Endodermal cell (in vitro differentiated cells): ENCODE measurements at places on chromosomes 5 and 9.

DNA sequence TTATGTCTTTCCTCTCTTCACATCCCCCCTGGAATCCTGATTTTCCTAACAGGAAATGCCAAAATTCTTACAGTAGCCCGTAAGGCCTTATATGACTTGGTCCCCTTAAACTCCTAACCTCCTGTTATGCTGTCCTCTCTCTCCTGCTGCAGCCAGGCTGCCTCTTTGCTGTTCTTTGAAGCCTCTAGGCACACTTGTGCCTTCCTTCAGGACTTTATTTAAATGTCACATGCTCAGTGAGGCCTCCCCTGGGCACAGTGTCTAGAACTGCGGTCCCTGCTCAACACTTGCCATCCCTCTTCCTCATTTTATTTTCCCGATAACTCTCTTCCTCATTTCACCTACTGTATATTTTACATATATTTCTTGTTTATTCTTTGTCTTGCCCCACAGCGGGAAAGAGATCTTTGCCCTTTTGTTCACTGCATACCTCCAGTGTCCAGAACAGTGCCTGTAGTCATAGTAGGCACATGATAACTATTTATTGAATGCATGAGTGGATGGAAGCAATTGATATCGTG, 5.5 kb upstream of the SHB start:
- peak; percentile 31 for DNase-seq

DNA sequence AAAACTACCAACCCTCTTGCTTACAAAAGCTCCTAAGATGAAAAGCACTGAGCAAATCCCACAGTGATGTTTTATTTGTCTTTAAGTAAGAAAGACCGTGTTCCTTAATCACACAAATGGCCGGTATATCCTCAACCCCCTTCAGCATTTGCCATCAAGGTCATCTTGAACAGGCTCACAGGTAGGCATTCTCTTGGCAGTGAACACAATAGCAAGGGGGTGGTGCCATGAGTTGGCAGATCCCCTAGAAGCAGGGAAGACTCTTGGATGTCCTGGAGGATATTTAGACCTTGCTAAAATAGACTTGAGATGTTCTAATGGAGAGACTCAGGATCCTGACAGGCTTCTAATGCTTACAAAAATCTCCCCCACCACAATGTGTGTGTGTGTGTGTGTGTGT, 323.0 kb downstream of the SPOCK1 start:
- no peak for DNase-seq

- no peak for DNase-seq
Measured at GRCh38 chr5:89613222-89613956, 730.4 kb upstream of the MEF2C start.

DNA sequence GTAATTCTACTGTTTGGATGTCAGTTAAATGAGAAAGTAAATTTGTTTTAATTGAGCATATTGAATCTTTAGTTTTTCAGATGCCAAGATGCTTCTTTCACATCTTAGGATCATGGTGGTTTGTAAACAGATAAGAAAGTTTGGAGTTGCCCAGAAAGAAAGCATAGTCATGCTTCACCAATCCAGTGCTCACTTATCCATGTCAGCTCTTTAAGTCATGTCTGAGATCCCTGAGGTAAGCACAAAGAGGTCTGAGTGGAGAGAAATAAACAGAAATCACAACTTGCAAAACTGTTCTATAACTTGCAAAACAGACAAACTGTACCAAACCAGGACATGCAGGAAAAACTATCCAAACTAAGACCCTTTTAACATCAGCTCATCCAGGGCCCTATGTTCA, 87.7 kb downstream of the OSTF1 start:
- no peak for DNase-seq

DNA sequence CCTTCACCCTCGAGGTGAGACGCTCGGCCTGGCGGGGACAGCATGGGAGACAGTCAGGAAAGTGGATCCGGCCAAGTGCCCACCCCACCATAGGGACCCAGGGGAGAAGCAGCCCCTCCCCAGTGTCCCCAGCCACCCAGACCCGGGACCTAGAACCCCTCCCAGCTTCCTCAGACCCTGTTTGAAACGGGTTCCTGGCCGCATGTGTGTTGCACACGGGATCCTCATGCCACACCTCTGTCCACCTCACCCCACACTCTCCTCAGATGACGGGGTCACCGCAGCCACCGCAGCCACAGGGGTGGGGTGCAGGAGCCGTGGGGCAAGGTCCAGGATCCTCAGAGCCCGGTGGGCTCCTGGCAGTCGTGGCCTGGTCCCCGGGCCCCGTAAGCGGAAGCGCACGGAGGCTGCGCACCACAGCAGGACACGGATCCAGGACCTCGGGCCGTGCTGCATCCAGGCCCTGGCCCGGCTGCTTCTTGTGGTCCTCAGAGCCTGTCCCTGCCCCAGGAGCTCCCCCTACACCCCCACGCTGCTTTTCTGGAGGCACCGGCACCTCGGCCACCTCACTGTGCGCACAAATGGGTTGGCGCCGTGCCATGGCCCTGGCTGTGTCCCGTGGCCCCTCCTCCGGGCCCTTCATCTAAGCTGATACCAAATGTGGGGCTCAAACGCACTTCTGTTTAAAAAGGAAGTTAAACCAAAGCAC, 15.3 kb downstream of the TERT start:
- DNase-seq, result no peak

DNA sequence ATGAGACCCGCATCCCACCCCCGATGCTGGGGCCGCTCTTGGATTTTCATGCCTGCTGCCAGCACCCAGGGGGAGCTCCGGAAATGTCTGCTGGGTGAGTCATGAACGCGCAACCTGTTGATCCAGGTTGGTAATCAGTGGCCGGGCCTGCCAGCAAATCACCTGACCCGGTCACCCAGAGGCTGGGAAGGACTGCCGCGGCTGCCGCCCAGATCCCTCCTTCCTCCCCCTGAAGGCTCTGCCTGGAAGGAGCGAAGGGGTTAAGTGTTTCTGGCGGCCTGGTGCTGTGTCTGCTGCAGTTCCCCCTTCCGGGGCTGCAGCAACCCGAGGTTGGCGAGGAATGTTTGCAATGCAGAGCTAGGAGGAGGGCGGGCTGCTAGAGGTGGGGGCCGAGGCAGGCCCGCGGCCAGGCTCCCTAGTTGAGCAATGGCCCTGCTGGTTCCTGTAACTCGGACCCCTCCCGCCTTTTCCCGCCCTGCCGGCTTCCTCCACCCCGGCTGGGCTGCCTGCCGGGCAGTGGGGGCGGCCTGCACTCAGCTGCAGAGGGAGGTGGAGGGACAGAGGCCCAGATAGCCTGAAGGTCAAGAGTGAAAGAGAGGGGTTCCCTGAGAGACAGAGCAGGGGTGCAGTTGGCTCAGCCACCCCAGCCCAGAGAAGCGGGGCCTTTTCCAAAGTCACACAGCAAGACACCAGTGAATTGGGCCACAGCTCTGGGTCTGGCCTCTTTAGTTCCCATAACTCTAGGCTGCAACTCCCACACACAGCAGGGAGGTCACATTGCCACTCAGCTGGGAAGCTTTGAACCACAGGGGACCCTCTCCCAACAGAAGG, 156.3 kb upstream of the IER5L start:
- DNase-seq, result peak; percentile 98

DNA sequence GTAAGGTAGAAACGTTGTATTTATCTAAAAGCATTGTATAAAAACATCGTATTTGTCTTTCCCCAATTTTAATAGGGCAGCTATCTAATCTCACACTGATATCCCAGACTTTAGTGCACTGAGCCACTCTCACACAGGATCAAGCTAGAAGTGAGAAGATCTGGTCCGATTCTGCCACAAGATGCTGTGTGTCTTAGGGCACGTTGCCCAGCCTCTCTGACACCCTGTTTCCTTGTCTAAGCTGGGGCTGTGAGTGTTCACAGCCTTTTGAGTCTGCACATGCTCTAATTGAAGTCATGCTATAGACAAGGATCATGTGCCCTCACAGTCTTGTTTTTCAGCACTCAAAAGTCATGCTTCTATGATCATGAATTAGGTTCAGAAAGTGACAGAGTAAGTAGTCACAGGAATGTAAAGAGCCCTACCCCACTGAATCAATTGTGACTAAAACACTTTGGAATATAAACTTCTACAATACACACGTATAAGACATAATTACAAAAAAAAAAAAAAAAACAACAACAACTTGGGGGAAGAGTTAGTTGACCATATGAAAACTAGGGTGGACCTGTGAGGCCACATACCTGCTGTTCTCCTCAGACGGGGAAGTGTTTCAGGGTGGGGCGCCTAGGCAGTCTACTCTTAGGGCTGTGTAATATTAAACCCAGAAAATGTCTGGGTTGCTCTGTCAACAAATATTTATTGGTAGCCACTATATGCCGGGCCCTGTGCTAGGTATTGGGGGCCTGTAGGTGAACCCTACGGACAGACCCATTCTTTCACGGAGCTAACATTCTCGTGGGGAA, 893 bp upstream of the ABLIM3 start:
- DNase-seq, result no peak

DNA sequence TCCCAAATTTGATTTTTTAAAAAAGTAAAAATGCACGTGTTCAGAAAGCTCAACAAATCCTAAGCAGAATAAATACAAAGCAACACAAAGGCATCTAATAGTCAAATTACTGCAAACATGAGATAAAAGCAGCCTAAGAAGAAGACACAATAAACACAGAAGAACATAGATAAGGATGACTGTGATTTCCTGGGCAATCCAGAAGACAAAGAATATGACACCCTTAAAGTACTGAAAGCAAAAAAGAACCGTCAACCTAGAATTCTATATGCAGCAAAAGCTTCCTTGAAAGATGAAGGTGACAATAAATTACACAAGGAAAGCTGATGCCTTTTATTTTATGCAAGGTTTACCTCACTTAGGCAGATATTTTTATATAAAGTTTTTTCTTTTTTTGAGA, 58.2 kb downstream of the NACC2 start:
- DNase-seq, result no peak

DNA sequence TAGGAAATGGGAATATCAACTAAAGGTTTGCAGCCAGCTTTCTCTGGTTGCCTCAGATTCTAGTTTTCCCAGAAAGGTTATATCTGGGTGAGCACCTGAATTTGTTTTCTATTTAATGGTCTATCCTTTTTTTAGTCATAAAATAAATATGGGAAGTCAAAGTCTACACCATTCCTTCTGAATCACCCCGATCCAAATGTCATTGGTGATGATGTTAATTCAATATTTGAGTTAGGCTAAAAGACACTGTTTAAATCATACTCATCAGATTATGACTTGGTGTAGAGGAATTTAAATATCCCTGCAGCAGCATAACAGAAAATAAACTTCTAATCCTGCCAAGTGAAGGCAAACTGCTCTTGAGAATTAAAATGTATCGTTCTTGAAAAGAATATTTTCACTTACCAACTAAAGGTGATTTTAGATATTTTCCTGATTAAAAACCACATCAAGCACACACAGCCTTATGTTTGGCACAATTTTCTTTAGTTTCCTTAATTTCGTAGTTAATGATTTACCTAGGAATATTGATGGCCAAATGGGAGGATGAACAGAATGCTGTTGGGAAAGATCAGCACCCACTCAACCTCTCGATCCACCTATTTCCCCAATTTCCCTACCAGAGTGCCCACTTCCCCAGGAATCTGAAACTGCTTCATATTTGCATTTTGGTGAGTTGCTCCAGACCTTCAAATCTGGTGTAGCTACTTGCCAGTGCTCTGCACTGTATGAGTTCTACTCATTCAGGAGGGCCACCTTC, 103.1 kb upstream of the TSLP start:
- no peak for DNase-seq

- no peak for DNase-seq
Measured at GRCh38 chr5:135635451-135635850, 56.7 kb upstream of the CXCL14 start.

- DNase-seq, result no peak
Measured at GRCh38 chr9:92059661-92060060, 55.6 kb downstream of the SPTLC1 start.

- DNase-seq, result no peak
Measured at GRCh38 chr9:8424786-8425410, 625.3 kb upstream of the DMAC1 start.

GRCh38 chr5:378976-379742, 57.6 kb downstream of the AHRR start:
- DNase-seq, result peak; percentile 27

GRCh38 chr9:95226921-95227320, 90.6 kb downstream of the FANCC start:
- DNase-seq, result no peak

GRCh38 chr5:176955895-176956294, 50.7 kb downstream of the UIMC1 start:
- no peak for DNase-seq

DNA sequence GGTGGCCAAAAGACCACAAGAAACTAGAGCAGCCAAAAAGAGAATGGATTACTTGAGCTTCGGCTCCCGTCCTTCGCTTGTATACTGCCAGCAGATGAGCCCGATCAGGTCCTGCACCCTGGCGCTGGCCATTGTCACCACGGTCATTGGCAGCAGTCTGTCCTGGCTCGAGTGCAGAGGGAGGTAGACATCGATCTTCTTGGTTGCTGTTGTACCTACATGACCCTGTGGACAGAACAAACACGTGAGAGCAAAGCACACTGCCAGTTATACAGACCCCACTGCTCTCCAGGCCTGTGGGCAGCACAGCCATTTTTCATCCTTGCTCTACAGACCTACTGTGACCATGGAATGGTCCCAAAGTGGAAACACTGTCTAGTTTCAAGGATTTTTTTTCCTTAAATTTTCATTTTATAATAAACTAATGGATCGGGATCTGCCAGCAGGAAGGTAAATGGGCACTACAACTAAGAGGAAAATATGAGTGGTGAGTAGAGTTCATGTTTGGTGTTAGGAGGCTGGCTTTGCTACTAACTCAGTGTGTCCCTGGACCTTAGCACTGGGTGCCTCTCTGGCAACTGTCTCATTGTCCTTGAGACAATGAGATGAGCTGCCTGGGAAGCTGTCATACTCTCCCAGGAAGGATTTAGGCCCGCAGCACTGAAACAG, 121.4 kb downstream of the MAPKAP1 start:
- no peak for DNase-seq

- DNase-seq, result no peak
Measured at GRCh38 chr5:157252711-157253465, 13.0 kb upstream of the CYFIP2 start.

DNA sequence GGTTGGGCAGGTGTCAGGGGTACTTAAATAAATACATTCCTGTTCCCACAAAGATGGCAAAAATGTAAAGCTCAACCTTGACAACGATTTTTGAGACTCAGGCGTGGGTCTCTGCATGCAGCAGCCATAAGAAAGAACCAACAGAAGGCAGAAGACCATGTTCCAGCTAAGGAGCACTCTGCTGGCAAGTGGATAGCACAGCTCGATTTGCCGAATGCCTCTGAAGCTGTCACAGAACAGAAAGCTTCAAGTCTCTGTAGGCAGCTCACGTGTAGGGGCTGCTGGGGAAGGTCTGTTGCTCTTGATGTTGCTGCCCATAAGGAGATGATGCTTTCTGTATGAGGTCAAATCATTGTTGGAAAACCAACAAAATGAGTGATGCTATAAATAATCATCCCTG, 119.6 kb upstream of the GRIN3A start:
- peak; percentile 51 for DNase-seq

DNA sequence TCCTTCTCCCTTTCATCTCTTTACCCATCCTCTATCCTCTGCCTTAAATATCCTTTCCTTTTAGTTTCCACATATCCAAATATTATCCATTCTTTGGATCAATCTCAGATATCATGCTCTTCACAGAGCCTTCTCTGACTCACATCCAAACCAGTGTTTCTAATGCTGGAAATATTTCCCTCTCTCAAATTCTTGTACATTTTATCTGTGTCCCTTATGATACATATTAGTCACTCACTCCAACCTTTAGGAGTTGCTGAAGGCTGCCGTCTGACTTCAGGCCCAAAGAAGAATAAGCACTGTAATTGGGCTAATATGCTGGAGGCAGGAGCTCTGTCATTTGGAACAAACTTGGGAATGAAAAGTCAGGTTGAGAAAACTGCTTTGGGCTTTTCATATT, 156.4 kb upstream of the RUSC2 start:
- no peak for DNase-seq

GRCh38 chr5:85651731-85652130, 966.0 kb upstream of the COX7C start:
- DNase-seq, result no peak
